Stimulated activated CD8-positive, alpha-beta memory T cell treated with anti-CD3 and anti-CD28 coated beads, Interleukin-2, amount 100 ng/mL, for 1 hour (primary cell): ENCODE measurements at places on chromosomes 3 and 15.

- DNase-seq: no peak
Observed at GRCh38 chr3:143763564-143764162, 84.6 kb downstream of the SLC9A9 start.

GRCh38 chr15:92452143-92452542, 58.5 kb downstream of the ST8SIA2 start:
- DNase-seq: no peak

GRCh38 chr3:123026565-123027291, 835 bp downstream of the SEMA5B start:
- DNase-seq: no peak

DNA sequence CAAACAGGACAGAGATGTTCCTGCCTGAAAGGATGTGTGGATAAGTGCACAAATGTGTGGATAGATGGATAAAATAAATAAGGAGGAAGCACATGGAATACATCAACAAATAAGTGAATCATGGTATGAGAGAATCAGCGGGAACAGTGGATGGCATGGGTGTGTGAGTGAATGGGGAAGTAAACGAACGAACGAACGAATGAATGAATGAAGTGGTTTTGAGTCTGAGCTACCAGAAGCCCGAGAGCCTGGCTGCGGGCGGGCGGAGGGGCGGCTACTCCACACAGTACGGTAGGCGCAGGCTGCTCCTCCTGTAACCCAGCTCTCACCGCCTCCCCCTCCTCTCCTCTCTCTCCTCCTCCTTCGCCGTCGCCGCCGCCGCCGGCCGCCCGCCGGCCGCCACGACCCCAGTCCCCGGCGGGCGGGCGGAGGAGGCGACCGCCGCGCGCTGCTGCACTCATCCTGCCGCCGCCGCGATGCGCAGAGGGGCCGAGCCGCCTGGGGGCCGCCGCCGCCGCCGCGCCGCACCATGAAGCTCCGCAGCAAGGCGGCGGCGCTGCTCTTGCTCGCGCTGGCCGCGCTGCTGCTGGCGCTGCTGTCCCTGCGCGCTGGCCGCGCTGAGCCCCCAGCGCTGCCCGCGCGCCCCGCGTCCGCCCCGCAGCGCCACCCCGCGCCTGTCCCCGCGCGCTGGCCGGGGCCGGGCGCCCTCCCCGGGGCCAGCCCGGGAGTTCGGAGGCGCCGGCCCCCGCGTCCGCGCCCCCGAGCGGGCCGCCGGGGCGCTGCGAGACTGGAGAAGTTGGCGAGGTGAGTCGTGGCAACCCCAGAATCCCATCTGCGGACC, at the start of gene GXYLT2:
Gene GXYLT2 (plus strand): TSS at position 342 of the 841 bp plus-strand sequence. CDS start 188 bp downstream, at position 530.
- no peak for DNase-seq

GRCh38 chr15:43251185-43251870, 15.4 kb downstream of the TGM5 start:
- no peak for DNase-seq

GRCh38 chr3:2578560-2578959, 479.9 kb downstream of the CNTN4 start:
- no peak for DNase-seq

GRCh38 chr3:75687323-75687722, 23.2 kb downstream of the FRG2C start:
- DNase-seq: no peak

GRCh38 chr3:104032283-104032682, 1334.4 kb upstream of the ALCAM start:
- DNase-seq: no peak

GRCh38 chr15:76844096-76844495, 61.0 kb downstream of the SCAPER start:
- DNase-seq: no peak

DNA sequence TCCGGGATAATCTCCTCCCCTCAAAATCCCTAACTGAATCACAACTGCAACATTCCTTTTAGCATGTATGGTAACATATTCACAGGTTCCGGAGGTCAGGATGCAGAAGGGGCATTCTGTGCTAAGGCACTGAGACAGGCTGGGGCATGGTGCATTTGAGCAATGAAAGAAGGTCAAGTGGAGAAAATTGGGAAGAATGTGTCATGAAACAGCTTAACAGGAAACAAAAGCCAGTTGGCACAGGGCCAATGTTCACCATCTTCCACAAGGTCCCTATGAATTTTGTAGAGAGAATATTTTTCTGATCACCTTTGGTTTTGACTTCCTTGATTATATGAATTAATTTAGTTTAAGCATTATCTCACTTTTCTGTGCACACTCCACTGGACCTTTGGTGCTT, 587.7 kb upstream of the NR2F2 start:
- no peak for DNase-seq

DNA sequence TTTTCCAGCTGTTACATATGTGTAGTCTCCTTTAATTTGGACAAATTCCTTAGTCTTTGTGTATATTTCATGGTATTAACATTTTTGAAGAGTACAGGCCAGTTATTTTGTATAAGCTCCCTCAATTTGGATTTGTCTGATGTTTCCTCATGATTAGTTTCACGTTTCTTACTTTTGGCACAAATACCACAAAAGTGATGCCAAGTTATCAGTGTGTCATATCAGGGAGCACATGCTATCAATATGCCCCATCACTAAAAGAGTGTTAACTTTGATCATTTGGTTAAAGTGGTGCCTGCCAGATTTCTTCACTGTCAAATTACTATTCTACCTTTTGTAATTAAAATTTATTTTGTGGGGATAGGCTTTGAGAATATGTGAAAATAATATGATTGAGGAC, 14.6 kb downstream of the PCNP start:
- DNase-seq: no peak

DNA sequence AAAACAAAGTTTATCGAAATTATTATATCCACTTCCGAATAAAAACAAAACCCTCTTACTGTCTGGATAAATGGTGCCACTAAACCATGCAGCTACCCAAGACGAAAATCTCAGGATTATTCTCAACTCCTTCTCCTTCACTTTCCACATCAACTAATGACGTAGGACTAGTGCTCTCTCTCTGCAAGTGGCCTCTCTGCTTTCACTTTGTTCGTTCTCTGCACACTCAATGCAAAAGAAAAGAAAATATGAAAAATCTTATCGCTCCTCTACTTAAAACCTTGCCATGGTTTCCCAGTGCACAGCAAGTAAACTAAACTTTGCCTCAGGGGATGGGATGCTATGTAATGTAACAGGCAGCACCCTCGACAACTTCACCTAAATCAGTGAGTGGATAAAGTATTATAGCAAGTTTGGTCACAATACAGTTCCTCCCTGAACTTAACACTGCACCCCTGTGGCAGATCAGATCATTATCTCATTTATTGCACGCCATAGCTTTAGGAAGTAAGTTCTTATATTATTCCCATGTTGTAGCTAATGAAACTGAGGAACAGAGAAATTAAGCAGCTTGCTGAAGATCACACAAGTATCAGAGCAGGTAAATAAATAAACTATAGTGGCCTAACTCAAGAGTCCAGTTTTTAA, 262.7 kb upstream of the GADL1 start:
- no peak for DNase-seq

DNA sequence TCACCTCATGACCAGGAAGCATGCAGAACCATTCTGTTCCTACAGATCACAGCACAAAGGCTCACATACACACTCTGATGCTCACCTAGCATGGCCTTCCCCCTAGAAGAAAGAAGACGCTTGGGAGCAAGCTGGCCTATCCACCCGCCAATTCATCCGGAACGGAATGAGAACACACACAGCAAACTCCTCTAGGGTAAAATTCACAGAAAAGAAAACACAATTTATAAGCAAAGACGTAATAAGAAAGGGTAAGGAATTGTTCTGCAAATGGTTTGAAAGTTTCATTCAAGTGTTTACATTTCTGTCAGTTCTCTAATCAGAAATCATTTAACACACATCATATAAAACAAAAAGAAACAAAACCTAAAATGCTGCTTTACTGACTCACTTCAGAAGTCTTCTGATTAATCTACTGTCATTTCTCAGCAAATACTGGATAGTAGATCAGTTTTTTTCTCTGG, 218.1 kb downstream of the OSBPL10 start:
- no peak for DNase-seq

DNA sequence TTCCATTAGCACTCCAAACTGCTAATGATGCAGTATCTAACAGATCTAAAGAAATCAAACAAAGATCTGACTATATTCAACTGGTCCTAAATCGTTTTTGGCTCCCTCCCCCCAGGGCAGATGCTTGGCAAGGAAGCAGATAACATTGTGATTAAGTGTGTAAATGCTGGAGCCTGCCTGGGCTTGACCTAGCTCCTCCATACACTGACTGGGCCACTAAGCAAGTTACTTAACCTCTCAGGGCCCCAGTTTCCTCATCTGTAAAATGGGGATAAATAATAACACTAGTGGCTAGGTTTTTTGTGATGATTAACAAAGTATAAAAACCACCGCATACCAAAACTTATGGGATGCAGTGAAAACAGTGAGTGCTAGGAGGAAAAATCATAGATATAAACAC, 9.2 kb downstream of the EID1 start:
- no peak for DNase-seq

- DNase-seq: no peak
Observed at GRCh38 chr3:140768941-140769340, 91.1 kb downstream of the TRIM42 start.

DNA sequence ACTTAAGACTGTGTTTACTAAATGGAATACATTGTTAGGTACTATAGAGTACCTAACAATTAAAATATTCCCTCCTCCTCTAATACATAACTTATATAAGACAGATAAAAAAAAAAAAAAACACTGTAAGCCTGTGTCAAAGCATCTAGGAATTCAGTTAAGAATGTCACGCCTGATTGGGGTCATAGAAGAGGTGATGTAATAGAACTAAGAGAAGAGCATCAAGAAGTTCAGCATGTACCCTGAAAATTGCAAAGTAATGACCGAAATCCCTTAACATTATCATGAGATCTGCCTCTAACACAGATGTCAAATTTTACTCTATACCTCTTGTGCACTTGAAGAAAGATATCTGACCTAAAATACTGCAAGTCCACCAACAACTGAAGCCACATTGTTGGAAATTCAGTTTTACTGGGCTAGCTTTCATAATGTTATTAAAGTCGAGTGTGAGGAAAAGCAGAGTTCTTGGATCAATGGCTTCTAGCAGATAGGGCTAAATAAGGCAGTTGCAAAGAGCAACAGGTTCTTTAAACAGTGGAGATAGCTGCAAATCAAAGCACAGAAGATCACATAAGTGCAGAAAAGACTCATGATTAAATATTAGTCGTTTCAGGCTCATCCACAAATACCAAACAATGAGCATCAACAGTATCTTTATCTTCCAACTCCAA, 75.0 kb downstream of the TBL1XR1 start:
- no peak for DNase-seq
